WTC11 (cell line): ENCODE measurements at places on chromosomes 13 and 19. TPM values are rescaled to one million over a fixed set of nuclear protein-coding genes. Genes with fewer than 3 reads are reported as not detected.

DNA sequence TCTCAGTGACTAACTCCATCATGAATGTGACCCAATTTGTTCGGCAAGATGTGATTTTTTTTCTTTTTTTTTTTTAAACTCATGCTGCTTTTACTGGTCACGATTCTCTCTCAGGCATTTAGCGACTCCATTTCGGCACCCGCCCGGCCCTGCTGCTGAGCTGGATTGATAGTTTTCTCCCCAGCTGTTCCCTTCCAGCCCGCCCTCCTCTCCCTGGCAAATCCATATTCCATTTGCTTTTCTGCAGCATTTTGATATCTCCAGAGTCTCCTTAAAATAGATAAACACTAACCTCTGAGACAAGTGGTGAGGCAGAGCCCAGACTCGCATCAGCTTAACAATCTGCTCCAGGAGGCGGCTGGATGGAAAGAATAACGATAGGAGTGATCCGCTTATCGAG is 55.5 kb upstream of the KATNAL1 start:
- no peaks in the 10 kb centered on the region; the same call in 1 of the 2 replicates for H3K27me3 ChIP-seq
- DNase-seq: no peak
- H3K27ac ChIP-seq: no peak overlapping the region
- no peak overlapping the region for H3K4me3 ChIP-seq

GRCh38 chr19:19554074-19555023 is 16.3 kb downstream of the CILP2 start:
- no peaks in the 10 kb centered on the region for H3K36me3 ChIP-seq
- H3K4me1 ChIP-seq: 0 out of 2 replicates have a peak, but pooled peaks cover 4% of the 10 kb centered on the region
- H3K27ac ChIP-seq: no peak overlapping the region
- no peaks in the 10 kb centered on the region for H3K27me3 ChIP-seq

GRCh38 chr19:49631014-49631588 is 8.8 kb downstream of the RRAS start:
- peaks cover 12% of the 10 kb centered on the region for H3K27me3 ChIP-seq
- H3K27ac ChIP-seq: peak overlapping the region; percentile 60
- H3K4me3 ChIP-seq: no peak overlapping the region
- peaks cover 19% of the 10 kb centered on the region for H3K4me1 ChIP-seq
- no peak for DNase-seq
- H3K36me3 ChIP-seq: peaks cover 13% of the 10 kb centered on the region; the same call in 1 of the 2 replicates

DNA sequence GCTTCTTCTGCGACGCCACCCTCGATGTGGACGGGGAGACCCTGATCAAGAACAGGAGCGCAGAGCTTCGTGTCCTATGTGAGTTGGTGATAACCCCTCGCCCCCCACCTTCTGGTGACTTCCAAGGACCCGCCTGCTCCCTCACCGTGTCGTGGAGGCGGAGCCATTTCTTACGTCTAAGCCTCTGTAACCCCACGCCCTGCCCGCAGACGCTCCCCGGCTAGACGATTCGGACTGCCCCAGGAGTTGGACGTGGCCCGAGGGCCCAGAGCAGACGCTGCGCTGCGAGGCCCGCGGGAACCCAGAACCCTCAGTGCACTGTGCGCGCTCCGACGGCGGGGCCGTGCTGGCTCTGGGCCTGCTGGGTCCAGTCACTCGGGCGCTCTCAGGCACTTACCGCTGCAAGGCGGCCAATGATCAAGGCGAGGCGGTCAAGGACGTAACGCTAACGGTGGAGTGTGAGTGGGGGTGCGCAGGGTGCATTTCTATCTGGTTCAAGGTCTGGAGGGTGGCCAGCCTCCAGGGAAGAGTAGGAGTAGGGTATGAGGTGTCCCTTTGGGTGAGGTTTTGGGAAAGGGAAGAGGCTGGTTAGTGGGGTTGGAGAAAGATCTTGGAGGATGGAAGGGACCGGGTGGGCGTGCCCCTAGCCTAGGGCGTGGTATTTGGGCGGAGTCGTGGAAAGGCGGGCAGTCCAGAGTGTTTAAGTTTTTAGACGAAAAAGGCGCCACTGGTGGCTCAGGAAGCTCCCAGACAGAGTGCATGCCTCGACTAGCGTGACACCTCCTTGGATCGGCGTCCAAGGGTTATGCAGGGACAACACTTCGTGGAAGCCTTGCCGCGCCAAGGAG is 3.3 kb downstream of the ICAM5 start:
- peak; percentile 57 for DNase-seq
- no peaks in the 10 kb centered on the region for H3K36me3 ChIP-seq
- peak overlapping the region; percentile 82 for H3K4me3 ChIP-seq
- H3K4me1 ChIP-seq: peaks cover 33% of the 10 kb centered on the region
- peaks cover 98% of the 10 kb centered on the region for H3K27me3 ChIP-seq
- H3K27ac ChIP-seq: no peak overlapping the region; the same call in 1 of the 2 replicates

DNA sequence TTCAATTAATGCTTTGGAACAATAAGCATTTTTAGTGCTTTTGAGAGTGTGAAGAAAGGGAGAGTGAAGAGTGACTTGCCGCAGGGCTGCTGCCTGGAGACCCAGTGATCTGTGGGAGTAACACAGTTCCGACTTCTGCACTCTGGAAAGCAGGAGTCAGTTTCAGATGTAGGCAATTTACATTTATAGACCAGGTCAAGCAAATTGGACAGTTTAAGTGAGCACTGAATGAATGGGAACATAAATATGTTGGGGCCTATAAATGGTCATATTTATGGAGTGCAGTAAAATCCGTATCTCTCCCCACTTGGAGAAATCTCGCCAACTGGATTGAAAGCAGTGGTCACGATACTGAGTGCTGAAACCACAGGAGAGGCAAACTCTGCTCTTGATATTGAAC is 9.4 kb upstream of the SHISA2 start:
- no peak for DNase-seq
- no peaks in the 10 kb centered on the region for H3K27me3 ChIP-seq
- no peak overlapping the region for H3K27ac ChIP-seq
- no peak overlapping the region for H3K4me3 ChIP-seq

DNA sequence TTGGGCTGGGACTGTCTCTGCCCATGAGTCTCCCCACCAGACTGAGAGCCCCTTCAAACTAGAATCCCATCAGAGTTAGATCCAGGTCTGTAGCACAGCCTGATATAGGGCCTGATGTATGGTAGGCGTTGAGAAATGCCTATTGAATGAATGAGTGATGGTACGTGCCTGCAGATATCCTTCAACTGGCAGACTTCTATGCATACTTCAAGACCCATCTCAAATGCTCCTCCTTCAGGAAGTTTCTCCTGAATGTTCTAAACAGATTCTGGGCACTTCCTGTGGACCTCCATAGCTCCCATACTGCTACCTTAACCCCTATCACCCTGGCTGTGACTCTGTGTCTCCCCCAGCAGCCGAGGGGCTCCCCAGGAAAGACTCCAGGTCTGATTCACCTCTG is 48.2 kb downstream of the KCNC3 start:
- peaks cover 30% of the 10 kb centered on the region for H3K36me3 ChIP-seq
- H3K27ac ChIP-seq: no peak overlapping the region
- no peak overlapping the region for H3K4me3 ChIP-seq
- DNase-seq: no peak
- no peaks in the 10 kb centered on the region for H3K4me1 ChIP-seq

DNA sequence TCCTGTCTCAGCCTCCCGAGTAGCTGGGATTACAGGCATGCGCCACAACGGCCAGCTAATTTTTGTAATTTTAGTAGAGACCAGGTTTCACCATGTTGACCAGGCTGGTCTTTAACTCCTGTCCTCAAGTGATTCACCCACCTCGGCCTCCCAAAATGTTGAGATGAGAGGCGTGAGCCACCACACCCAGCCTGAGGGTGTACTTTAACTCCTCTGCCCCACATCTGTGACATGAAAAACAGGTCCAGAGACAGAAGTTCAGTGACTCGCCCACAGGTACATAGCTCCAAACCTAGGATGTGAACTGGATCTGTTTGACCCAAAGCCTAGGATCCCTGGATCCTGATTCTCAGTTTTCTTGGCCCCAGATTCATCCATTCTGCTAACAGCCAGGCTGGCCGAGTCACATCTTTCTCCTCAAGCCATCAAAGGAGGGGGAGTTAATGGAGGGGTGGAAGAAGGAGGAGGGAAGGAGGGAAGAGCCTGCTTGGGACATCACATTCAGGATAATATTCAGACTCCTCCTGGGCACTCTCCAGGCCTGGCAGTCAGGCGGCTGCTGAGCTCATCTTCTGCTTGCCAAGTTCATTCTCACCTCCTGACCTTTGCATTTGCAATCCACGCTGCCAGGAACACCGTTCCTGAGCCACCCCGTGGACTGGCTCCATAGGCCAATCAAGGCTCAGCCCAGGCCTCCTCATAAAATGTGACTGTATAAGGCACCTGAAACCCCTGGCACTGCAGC is 3.1 kb downstream of the SPC24 start:
- H3K27ac ChIP-seq: 0 out of 2 replicates have a peak overlapping the region, but pooled peaks have one; percentile 26
- peaks cover 32% of the 10 kb centered on the region for H3K36me3 ChIP-seq
- H3K27me3 ChIP-seq: no peaks in the 10 kb centered on the region
- peaks cover 7% of the 10 kb centered on the region for H3K4me1 ChIP-seq
- DNase-seq: no peak

GRCh38 chr19:56507446-56508289 is at the start of gene ZNF471:
TSS of gene ZNF471 (plus strand) at chr19:56507855. CDS start at chr19:56511572, 3,717 bp downstream.
- peaks cover 4% of the 10 kb centered on the region for H3K4me1 ChIP-seq
- H3K27ac ChIP-seq: peak within 1 kb of the TSS; percentile 94
- H3K27me3 ChIP-seq: peaks cover 4% of the 10 kb centered on the region
- peaks cover 21% of the 10 kb centered on the region for H3K36me3 ChIP-seq
- H3K4me3 ChIP-seq: no peak within 1 kb of the TSS

DNA sequence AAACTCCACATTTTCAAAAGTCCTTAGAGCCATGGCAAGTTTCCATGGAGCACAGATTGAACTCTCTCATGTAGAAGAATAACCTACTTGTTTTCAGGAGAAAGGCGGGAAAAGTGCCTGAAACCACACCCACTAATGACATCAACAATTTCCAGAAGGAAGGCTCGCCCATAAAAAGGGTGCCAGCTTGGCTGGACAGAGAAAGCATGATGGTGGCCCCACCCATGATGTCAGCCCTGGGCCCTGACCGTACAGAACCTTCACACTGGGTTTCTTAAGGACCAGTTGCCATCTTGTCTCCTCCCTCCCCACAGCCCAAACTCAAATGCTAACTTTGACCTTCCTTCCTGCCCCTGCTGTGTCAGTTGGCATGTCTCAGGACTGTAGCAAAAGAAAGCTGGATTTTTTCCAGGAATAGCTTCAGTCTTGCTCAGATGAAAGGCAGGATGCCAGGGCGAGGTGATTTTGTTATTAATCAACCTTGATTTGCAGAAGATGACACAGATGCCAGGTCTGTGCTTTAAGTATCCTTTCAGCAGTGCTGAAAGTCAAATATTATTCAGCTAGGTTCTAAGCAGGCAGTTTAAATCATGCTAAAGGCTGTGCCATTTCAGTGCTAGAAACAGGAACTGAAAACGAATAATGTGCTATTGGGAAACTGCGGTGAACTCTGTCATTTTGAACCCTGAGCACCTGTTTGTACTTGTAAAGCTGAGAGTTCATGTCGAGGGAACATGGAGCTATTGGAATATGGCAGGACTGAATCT is 89.5 kb upstream of the RFC3 start:
- no peak overlapping the region for H3K27ac ChIP-seq
- DNase-seq: no peak
- no peak overlapping the region for H3K4me3 ChIP-seq
- H3K27me3 ChIP-seq: no peaks in the 10 kb centered on the region
- H3K4me1 ChIP-seq: peaks cover 4% of the 10 kb centered on the region

GRCh38 chr13:29819143-29819542 is 31.3 kb downstream of the UBL3 start:
- no peaks in the 10 kb centered on the region for H3K36me3 ChIP-seq
- H3K4me1 ChIP-seq: peaks cover 33% of the 10 kb centered on the region
- no peak overlapping the region for H3K4me3 ChIP-seq
- H3K27me3 ChIP-seq: no peaks in the 10 kb centered on the region
- DNase-seq: no peak

- peak; percentile 23 for DNase-seq
- H3K27ac ChIP-seq: no peak overlapping the region
- peaks cover 2% of the 10 kb centered on the region; the same call in 1 of the 2 replicates for H3K4me1 ChIP-seq
- no peaks in the 10 kb centered on the region for H3K36me3 ChIP-seq
Observed at GRCh38 chr19:1466461-1467214, 12.4 kb downstream of the C19orf25 start.

DNA sequence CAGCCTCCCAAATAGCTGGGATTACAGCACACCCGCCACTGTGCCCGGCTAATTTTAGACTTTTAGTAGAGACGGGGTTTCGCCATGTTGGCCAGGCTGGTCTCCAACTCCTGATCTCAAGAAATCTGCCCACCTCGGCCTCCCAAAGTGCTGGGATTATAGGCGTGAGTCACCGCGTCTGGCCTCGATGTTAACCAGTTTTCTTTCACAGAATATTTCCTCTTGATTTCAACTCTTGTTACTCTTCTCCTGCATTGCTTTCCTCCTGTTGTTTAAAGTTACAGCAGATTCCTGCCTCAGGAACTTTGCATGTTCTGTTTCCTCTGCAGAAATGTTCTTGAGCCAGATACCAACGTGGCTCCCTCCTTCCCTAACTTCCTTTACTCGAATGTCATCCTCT is 3.7 kb upstream of the PEX11G start:
- no peaks in the 10 kb centered on the region for H3K36me3 ChIP-seq
- peaks cover 28% of the 10 kb centered on the region for H3K27me3 ChIP-seq
- H3K4me3 ChIP-seq: no peak overlapping the region
- no peak for DNase-seq
- H3K4me1 ChIP-seq: peaks cover 12% of the 10 kb centered on the region
- no peak overlapping the region for H3K27ac ChIP-seq

DNA sequence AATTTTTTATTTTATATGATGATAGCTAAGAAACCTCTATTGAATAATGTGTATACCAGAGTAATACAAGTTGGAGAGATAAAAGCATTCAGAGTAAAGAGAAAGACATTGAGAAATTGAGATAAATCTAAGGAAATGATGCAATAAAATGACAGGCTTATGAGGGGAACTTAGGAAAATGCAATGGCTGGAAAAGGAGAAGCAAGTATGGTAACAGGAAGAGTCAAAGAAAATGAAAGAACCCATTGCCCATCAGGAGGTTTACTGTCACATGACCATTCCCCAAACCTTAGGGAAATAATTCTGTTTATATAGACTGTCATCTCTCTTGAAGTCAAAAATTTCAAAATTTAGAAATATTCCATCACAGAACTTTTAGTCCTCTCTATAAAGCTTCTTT is 808.0 kb upstream of the PRR20A start:
- no peak overlapping the region for H3K4me3 ChIP-seq
- no peaks in the 10 kb centered on the region for H3K27me3 ChIP-seq
- no peak overlapping the region for H3K27ac ChIP-seq
- H3K36me3 ChIP-seq: no peaks in the 10 kb centered on the region
- no peaks in the 10 kb centered on the region for H3K4me1 ChIP-seq

GRCh38 chr13:28529836-28530235 is 34.9 kb upstream of the FLT1 start:
- peaks cover 29% of the 10 kb centered on the region for H3K27me3 ChIP-seq
- no peak overlapping the region for H3K4me3 ChIP-seq
- H3K27ac ChIP-seq: no peak overlapping the region

- H3K27me3 ChIP-seq: no peaks in the 10 kb centered on the region; the same call in 1 of the 2 replicates
- H3K4me3 ChIP-seq: no peak overlapping the region
- no peak overlapping the region for H3K27ac ChIP-seq
- DNase-seq: no peak
- no peaks in the 10 kb centered on the region for H3K4me1 ChIP-seq
Observed at GRCh38 chr19:43485951-43486350, 18.6 kb downstream of the PHLDB3 start.

The PSG5 gene
- not detected in 3 replicates for total RNA-seq

The TGFBR3L gene
- total RNA-seq: 4.1 to 7.4 TPM (median 6.5 TPM) in 3 replicates

The IFI30 gene
- total RNA-seq: 20.2 to 30.3 TPM (median 26.2 TPM) in 3 replicates
